Myocyte (in vitro differentiated cells): ENCODE measurements at places on chromosomes 2 and 18. TPM values are rescaled to one million over a fixed set of nuclear protein-coding genes. Genes with fewer than 3 reads are reported as not detected.

RAB6C gene
- not detected in 2 replicates for total RNA-seq

HOXD8 gene
- 0.88 and 2.2 TPM in 2 replicates for total RNA-seq

EGR4 gene
- not detected in 2 replicates for total RNA-seq

UGT1A3 gene
- total RNA-seq: not detected in 2 replicates

LRRC30 gene
- not detected in 2 replicates for total RNA-seq

IKZF2 gene
- 4.5 and 4.9 TPM in 2 replicates for total RNA-seq

SIX3 gene
- total RNA-seq: not detected in 2 replicates

MROH2A gene
- not detected in 2 replicates for total RNA-seq

WDCP gene
- 11.3 and 11.9 TPM in 2 replicates for total RNA-seq

GDF7 gene
- not detected in 2 replicates for total RNA-seq

SPC25 gene
- 0.24 TPM in 1 of 2 replicates, not detected in the other for total RNA-seq

ZSWIM2 gene
- 0.16 TPM in 1 of 2 replicates, not detected in the other for total RNA-seq

PGAP1 gene
- total RNA-seq: 6.8 and 8.8 TPM in 2 replicates

REG1B gene
- not detected in 2 replicates for total RNA-seq
